ENCODE measurements at places on chromosomes 4 and X. TPM values are rescaled to one million over a fixed set of nuclear protein-coding genes. Genes with fewer than 3 reads are reported as not detected.

EOLA2 gene
- total RNA-seq = 17.2 TPM

VEGFD gene
- 0.44 TPM for total RNA-seq

DNA sequence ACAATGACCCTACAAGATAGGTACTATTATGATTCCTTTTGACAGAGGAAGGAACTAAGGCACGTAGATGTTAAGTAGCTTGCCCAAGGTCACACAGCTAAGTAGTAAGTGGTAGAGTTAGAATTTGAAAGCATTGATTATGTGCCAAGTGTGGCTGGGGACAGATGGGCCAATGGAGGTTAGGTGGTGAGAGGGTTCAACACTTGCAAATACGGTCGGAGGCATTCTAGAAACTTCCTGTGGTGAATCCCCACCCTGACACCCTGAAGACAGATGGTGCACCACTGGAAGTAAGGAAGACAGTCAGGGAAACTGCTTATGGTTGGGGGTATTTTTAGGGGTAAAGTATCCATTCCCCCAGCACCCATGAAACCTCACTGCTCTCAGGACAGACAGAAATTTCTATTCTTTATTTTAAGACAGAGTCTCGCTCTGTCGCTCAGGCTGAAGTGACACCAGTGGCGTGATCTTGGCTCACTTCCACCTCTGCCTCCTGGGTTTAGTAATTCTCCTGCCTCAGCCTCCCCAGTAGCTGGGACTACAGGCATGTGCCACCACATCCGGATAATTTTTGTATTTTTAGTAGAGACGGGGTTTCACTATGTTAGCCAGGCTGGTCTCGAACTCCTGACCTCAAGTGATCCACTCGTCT, 142.5 kb downstream of the RASL11B start:
- H3K4me1 ChIP-seq = peaks cover 3% of the 10 kb centered on the region
- H3K27ac ChIP-seq = no peak overlapping the region
- no peaks in the 10 kb centered on the region for H3K36me3 ChIP-seq
- H3K4me3 ChIP-seq = no peak overlapping the region
- no peak for DNase-seq
- H3K27me3 ChIP-seq = no peaks in the 10 kb centered on the region

RBM46 gene
- 0.09 TPM for total RNA-seq

DNA sequence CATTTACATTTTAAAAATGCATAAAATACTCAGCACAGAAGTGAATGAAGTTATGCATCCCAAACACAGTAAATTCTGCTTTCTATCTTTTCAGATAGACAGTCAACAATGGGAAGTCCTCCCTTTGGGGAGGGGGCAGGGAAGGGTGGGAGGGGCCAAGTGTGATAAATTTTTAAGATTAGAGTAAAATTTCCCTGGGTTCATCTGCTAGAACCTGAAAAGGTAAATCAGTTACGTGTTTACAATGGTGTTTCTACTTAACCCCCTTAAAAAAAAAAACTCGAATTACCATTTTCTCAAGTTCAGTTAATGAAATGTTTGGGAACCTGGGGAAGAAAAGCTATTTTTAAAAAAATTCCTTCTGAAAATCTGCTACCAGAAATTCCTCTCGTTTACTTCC, 9.1 kb downstream of the PITX2 start:
- no peak overlapping the region for H3K4me3 ChIP-seq
- peaks cover 7% of the 10 kb centered on the region for H3K36me3 ChIP-seq
- DNase-seq = no peak
- H3K4me1 ChIP-seq = peaks cover 10% of the 10 kb centered on the region

JCHAIN gene
- total RNA-seq = 2.3 TPM

Data from muscle of leg (tissue), 16 donors.